Type B pancreatic cell (in vitro differentiated cells): ENCODE measurements at places on chromosomes 11 and 22.

GRCh38 chr11:99568808-99569207 lies 548.1 kb downstream of the CNTN5 start:
- H3K27ac ChIP-seq = no peak overlapping the region
- H3K4me3 ChIP-seq = no peak overlapping the region
- H3K36me3 ChIP-seq = no peaks in the 10 kb centered on the region
- peaks cover 5% of the 10 kb centered on the region for H3K27me3 ChIP-seq
- no peak for DNase-seq

- no peak overlapping the region for H3K4me3 ChIP-seq
- peaks cover 14% of the 10 kb centered on the region for H3K4me1 ChIP-seq
Observed at GRCh38 chr11:1691878-1692707, 4.9 kb upstream of the KRTAP5-6 start.

GRCh38 chr11:119726150-119726553 lies 2.8 kb downstream of the NECTIN1 start:
- DNase-seq = no peak
- peak overlapping the region; percentile 99 for H3K4me3 ChIP-seq
- no peak overlapping the region for H3K27ac ChIP-seq
- H3K27me3 ChIP-seq = peaks cover 7% of the 10 kb centered on the region
- peaks cover 53% of the 10 kb centered on the region for H3K4me1 ChIP-seq
- no peaks in the 10 kb centered on the region for H3K36me3 ChIP-seq

DNA sequence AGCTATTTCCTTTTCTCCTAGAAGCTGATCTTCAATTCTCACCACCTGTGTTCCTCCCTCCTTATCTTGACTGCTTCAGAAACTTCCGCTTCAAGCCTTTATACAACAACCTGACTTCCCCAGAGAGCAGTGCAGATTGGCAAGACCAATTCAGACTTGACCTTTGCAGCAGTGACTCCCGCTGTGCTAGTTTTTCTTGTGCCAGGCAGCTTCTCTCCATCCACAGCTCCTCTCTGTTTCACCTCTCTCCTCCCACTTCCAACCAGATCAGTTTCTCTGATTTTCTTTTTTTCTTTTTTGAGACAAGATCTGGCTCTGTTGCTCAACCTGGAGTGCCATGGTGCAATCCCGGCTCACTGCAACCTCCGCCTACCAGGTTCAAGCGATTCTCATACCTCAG lies 74.3 kb downstream of the GRAMD1B start:
- no peaks in the 10 kb centered on the region for H3K27me3 ChIP-seq
- H3K4me3 ChIP-seq = no peak overlapping the region
- DNase-seq = no peak
- H3K27ac ChIP-seq = no peak overlapping the region

DNA sequence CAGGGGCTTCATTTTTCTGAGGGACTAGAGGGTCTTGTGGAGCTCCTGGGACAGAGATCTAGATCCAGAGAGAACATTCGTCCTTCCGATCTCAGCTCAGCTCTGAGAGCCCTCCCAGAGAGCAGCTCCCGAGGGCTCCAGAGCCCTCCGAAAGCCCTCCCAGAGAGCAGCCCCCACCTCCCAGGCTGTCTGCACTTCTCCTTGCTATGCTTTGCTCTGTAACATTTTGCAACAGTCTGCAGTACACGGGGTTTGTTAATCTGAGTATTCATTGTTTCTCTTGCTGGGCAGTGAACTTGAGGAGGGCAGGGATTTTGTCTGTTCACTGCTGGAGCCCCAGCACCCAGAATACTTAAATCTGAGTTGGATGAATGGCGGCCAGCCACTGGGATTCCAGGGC lies 2.6 kb downstream of the GGA1 start:
- H3K36me3 ChIP-seq = no peaks in the 10 kb centered on the region
- DNase-seq = no peak
- no peaks in the 10 kb centered on the region for H3K27me3 ChIP-seq
- H3K4me1 ChIP-seq = peaks cover 18% of the 10 kb centered on the region
- no peak overlapping the region for H3K4me3 ChIP-seq

DNA sequence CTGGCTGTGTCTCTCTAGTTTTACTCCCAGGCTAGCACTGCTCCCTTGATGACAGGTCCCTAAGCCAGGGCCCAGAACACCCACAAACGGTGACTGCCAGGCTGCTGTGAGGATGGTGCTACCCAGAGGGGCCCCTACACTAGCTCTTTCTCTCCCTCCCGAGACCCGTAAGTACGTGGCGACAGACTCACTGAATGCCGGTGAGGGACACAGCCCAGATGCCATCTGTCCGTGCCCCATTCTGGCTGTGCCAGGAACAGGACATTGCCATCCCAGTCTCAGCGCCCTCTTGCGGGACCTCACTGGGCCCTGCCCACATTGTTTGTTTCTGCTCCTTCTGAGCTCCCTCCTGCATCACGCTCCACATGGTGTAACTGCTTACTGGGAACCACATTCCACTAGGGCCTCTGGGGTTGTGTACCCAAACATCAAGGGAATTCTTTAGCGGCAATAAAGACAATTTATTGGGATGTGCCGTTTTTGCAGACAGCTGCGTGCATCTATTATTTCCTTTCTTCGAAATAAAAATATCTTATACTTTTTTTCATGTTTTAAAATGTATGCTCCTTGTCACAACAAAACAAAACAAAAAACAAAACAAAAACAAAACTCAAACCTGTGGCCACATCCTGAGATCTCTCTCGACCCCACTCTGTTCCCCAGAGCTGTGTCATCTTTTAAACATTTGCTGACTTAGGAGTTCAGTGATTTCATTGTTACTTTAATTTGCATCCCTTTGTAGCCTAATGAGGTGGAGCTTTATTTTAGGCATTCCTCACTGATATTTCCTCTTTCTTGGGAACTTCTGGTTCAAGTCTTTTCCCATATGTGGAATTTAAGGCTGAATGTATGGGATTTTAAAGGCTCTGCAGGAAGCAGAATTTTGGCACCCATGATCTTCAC lies 4.4 kb upstream of the TPCN2 start:
- no peaks in the 10 kb centered on the region for H3K36me3 ChIP-seq
- H3K27ac ChIP-seq = peak overlapping the region; percentile 61
- H3K4me3 ChIP-seq = no peak overlapping the region

DNA sequence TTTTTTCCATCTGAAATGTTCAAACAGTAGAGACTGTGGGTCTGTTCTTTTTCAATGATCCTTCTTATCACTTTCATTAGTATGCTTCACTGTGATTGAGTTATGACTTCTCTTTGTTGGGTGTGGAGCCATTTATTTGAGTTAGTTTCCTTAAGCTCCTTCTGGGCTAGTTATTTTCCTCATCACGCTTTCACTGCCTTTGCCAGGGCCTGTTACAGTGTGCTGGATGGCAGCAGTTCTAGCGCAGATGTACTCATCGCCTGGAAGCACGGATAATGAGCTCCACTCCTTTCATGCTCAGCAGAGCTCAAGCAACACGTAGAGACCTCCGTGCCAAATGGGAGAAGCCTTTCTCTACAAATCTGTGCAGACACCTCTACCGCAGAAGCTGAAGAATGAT lies 7.0 kb upstream of the ARHGAP42 start:
- H3K27ac ChIP-seq = peak overlapping the region; percentile 82
- no peaks in the 10 kb centered on the region for H3K27me3 ChIP-seq
- no peak for DNase-seq
- no peak overlapping the region for H3K4me3 ChIP-seq
- H3K36me3 ChIP-seq = no peaks in the 10 kb centered on the region

DNA sequence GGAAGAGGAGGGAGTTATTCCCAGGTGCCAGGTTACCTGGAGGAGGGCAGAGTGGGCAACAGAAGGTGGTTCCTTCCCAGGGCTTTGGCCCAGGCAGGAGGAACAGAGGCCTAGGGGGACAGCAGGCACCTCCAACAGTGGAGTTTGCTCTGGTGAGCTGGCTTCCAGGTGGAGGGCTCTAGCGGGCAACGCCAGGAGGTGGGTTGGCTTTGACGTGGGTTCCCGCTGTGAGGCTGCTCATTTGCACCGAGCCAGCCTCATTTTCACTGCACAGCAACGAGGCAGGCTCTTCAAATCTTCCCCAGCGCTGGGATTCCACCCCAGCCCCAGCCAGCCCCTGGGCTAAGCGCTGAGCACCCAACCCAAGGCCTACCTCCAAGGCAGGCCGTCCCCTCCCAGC lies 8.1 kb downstream of the IGSF9B start:
- no peaks in the 10 kb centered on the region for H3K36me3 ChIP-seq
- H3K4me1 ChIP-seq = peaks cover 29% of the 10 kb centered on the region
- peak overlapping the region; percentile 20 for H3K27ac ChIP-seq
- no peak for DNase-seq

DNA sequence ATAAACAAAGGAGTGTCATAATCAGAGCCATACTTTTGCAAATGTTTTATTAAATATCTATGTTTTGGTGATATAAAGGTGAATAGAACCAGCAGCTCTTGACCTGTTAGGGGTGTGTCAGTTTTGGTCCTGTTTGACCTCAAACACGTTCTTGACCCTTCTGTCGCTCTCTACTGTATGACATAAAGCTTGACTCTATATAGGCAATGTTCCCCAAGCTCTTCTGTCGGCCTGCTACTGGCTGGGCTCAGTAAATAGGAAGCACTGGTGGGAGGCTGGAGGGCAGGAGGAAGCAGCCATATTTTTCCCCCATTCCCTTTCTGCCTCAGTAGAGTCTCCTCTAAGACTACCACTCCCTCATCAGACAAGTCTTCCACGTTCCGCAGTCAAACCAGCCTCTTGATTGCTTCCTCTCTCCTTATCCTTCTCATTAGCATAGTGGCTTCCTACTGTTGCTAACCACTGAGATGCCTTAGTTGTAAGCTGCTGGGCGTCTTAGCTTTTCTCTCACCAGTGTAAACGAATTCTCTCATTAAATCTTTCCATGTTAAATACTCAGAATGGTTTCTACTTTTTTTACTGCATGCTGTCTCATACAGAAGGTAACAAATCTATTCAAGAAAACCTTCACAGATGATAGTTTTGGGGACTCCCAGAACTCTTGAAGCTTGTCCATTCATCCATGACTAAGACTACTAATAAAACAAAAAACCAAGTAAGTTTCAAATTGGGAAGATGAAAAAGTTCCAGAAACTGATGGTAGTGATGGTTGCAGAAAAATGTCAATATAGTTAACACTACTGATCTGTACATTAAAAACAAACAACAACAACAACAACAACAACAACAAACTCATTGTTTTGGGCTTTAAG lies 3.3 kb downstream of the NPAT start:
- no peak overlapping the region for H3K27ac ChIP-seq
- H3K27me3 ChIP-seq = no peaks in the 10 kb centered on the region
- H3K4me3 ChIP-seq = no peak overlapping the region

DNA sequence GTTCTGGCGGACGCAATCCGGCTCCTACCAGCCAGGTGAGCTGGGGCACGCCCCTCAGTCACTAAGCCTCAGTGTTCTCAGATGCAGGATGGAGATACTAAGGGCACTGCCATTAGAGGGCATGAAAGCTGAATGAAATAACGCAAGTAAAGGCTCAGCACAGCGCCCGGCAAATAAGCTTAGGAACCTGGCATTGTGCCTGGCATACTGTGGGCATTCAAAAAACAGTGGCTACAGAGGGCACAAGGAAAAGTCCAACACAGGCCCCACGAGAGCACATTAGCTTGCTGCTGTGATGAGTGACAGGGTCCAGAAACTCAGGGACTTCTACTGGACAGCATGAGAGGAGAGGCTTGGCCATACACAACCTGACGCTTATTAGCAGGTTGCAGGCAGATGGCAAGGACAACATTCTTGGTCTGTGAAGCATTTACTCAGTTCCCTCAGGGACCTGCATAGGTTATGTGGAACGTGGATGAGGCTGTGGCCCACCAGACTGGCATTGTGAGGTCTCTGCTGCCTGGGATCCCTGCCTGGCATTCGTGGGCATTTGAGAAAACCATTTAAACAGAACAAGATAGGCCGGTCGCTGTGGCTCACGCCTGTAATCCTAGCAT lies 12.2 kb downstream of the TXN2 start:
- no peaks in the 10 kb centered on the region for H3K27me3 ChIP-seq
- no peak overlapping the region for H3K27ac ChIP-seq
- H3K4me3 ChIP-seq = no peak overlapping the region
- H3K36me3 ChIP-seq = no peaks in the 10 kb centered on the region

GRCh38 chr22:29183971-29184848 lies 21.5 kb upstream of the EMID1 start:
- no peaks in the 10 kb centered on the region for H3K27me3 ChIP-seq
- H3K27ac ChIP-seq = no peak overlapping the region
- H3K36me3 ChIP-seq = no peaks in the 10 kb centered on the region

- H3K4me3 ChIP-seq = no peak overlapping the region
- no peak overlapping the region for H3K27ac ChIP-seq
- DNase-seq = no peak
- no peaks in the 10 kb centered on the region for H3K27me3 ChIP-seq
Observed at GRCh38 chr22:19063581-19064353, 58.4 kb downstream of the DGCR2 start.

DNA sequence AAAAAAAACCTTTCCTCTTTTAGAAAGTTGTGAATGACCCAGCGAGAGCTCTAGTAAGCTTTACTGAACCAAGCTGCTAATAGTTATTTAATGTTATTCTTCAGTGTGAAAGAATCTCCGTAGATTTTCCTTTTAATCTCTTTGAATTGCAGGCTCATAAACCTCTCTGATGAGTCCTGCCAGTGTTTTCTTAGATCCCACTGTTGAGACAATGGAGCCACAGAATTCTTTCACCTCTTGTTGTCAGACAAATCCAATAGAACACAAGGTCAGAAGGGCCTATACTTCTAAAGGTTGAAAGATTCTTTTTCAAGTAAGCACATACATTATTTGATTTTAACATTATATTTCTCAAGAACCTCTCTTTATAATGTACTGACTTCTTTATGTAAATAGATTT lies 52.2 kb downstream of the DNAJC24 start:
- peaks cover 13% of the 10 kb centered on the region for H3K4me1 ChIP-seq
- H3K27me3 ChIP-seq = no peaks in the 10 kb centered on the region
- no peak overlapping the region for H3K4me3 ChIP-seq

GRCh38 chr11:76234416-76235232 lies 28.3 kb upstream of the WNT11 start:
- peak overlapping the region; percentile 98 for H3K27ac ChIP-seq
- no peak for DNase-seq
- H3K27me3 ChIP-seq = peaks cover 12% of the 10 kb centered on the region

GRCh38 chr11:90699791-90700400 lies 477.0 kb upstream of the CHORDC1 start:
- DNase-seq = no peak
- H3K4me3 ChIP-seq = no peak overlapping the region
- H3K4me1 ChIP-seq = peaks cover 5% of the 10 kb centered on the region

DNA sequence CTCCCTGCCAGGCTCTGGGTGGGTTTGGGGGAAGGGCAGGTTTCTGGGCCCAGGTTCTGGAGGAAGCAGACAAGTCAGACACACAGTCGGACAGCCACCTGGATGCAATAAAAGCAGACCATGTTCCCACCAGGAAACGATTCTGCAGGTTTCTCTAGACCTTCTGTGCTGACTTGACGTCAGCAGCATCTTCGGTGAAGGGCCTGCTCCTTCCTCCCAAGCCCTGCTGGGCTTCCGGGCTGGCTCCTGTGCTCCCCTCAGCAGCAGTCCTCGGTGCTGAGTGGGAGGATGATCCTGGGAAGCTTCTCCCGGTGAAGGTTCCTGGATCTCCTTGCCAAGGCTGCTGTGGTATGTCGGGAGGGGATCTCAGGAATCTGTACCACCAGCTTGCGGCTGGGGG lies 240.0 kb downstream of the GRIK4 start:
- H3K27me3 ChIP-seq = no peaks in the 10 kb centered on the region
- no peak overlapping the region for H3K4me3 ChIP-seq
- H3K4me1 ChIP-seq = no peaks in the 10 kb centered on the region
- H3K27ac ChIP-seq = no peak overlapping the region
- DNase-seq = no peak
- no peaks in the 10 kb centered on the region for H3K36me3 ChIP-seq
